CD4-positive, alpha-beta T cell (primary cell): ENCODE measurements at places on chromosomes 5 and 9.

- H3K27ac ChIP-seq = no peak overlapping the region
- no peaks in the 10 kb centered on the region for H3K36me3 ChIP-seq
- H3K4me1 ChIP-seq = peaks cover 10% of the 10 kb centered on the region
- no peak for DNase-seq
- H3K27me3 ChIP-seq = no peaks in the 10 kb centered on the region
- no peak overlapping the region for H3K4me3 ChIP-seq
These were observed 58.4 kb downstream of the WHRN start for GRCh38 chr9:114446672-114447450.

GRCh38 chr9:96423322-96423984 lies 5.3 kb upstream of the ZNF367 start:
- no peak for DNase-seq
- no peaks in the 10 kb centered on the region for H3K27me3 ChIP-seq
- no peaks in the 10 kb centered on the region for H3K36me3 ChIP-seq
- H3K4me1 ChIP-seq = peaks cover 13% of the 10 kb centered on the region
- no peak overlapping the region for H3K4me3 ChIP-seq

DNA sequence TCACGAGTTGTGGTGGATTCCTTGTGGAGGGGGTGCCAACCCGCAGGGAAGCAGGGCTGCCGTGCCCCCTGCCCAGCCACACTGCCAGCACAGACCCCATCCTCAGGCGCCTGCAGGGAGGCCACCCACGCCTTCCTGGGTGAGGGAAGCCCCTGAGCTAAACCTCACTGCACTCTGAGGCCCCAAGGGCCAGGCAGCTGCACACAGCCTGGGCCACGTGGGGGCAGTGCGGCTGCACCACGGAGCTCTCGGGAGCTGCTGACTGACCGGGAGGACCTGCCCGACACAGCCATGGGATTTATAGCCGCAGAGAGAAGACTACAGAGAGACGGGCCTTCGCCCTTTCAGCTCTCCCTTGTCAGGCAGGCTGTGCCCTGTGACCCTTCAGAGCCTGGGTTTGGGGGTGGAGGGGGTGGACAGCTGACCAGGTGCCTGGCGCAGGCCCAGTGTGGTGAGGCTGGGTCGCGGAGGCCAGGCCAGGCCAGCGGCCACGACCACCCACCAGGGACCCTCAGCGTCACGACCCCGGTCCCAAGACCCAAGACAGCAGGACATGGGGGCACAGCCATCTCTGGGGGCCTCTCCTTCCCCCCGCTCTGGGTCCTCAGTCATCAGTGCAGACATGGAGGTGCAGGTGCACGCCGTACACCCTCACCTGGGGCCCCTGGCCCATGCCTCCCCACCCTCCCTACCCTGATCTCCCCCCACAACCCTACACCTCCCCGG lies 4.3 kb upstream of the AHRR start:
- H3K27me3 ChIP-seq = peaks cover 35% of the 10 kb centered on the region
- peaks cover 18% of the 10 kb centered on the region for H3K4me1 ChIP-seq
- H3K27ac ChIP-seq = no peak overlapping the region
- no peak for DNase-seq
- no peak overlapping the region for H3K4me3 ChIP-seq
- H3K36me3 ChIP-seq = peaks cover 31% of the 10 kb centered on the region

DNA sequence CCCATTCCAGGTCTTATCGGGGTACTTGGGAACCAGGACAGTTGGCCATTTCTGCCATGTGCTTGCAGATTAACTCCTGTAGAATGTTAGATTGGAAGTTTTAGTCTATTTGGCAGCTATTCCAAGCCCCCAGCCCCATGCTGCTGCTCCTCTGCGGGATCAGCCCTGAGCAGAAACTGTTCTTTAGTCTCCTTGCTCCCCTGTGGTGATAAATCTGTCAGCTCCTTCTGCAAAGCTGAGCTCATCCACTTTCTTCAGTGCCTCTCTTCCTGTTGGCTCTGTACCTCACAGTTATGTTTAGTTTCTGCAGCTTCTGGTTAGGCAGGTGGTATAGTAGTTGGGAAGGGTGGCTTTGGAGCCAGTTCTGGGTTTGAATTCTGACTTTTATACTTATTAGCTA lies 170.4 kb downstream of the GRIA1 start:
- H3K36me3 ChIP-seq = no peaks in the 10 kb centered on the region
- no peak overlapping the region for H3K27ac ChIP-seq
- no peaks in the 10 kb centered on the region for H3K4me1 ChIP-seq
- no peak for DNase-seq

- H3K4me3 ChIP-seq = peak overlapping the region; percentile 79
- DNase-seq = no peak
- peaks cover 84% of the 10 kb centered on the region for H3K4me1 ChIP-seq
- H3K27ac ChIP-seq = peak overlapping the region; percentile 94
- H3K27me3 ChIP-seq = no peaks in the 10 kb centered on the region
- H3K36me3 ChIP-seq = peaks cover 28% of the 10 kb centered on the region
These were observed 2.0 kb downstream of the CYFIP2 start for GRCh38 chr5:157267761-157268480.

DNA sequence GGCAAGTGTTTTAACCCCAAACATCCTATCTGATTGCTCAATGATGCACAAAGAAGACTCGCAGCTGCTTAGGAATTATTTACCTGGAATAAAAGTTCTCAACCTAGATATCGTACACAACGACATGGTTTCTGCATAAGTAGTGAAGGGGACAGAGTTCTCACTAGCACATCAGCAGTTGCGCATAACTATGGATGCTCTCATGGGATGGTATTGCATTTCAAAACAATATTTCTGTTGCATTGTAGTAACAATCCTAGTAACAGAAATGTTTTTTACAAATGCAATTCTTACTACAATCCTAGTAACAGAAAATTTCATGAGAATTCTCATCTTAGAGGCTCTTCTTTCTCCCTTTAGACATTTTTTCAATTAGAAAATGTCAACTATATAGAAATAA lies 94.5 kb upstream of the MINAR2 start:
- H3K4me3 ChIP-seq = no peak overlapping the region
- H3K27me3 ChIP-seq = no peaks in the 10 kb centered on the region
- H3K27ac ChIP-seq = no peak overlapping the region
- no peak for DNase-seq

DNA sequence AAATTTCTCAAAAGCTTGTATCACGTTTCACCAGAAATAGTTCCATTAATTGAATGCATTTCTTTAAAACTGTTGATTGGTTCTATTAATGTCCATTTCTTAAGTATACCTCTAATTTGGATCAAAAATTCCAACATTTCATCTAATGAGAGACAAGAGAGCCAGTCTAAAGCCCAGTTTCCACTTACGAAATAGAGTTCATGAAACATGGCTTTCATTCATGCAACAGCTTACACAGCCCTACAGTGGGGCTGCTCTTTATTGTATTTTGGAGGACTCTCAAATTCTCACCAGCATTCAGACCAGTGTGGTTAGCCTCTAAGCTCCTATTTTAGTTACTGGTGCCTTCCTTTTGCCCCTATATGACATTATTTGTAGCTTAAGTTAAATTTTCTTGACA lies 566.9 kb upstream of the RGMB start:
- H3K4me1 ChIP-seq = no peaks in the 10 kb centered on the region
- no peaks in the 10 kb centered on the region for H3K36me3 ChIP-seq
- no peak for DNase-seq
- H3K4me3 ChIP-seq = no peak overlapping the region
- H3K27ac ChIP-seq = no peak overlapping the region
- H3K27me3 ChIP-seq = no peaks in the 10 kb centered on the region
